Vagina (tissue), 2 donors: ENCODE measurements at places on chromosomes 11 and 22. TPM values are rescaled to one million over a fixed set of nuclear protein-coding genes. Genes with fewer than 3 reads are reported as not detected.

NXPE4 gene
- total RNA-seq, result not detected

DEFB131B gene
- not detected for total RNA-seq

ATG2A gene
- total RNA-seq, result 27.0 TPM

ZMAT5 gene
- total RNA-seq, result 22.6 TPM

POTEH gene
- total RNA-seq, result not detected

EXPH5 gene
- total RNA-seq, result 16.7 TPM

CLTCL1 gene
- 5.4 TPM for total RNA-seq

CSF2RB gene
- total RNA-seq, result 4.2 TPM

SCGB1C1 gene
- not detected for total RNA-seq
